CD4-positive, alpha-beta T cell treated with Interleukin-6 for 4 hours (primary cell): ENCODE measurements at places on chromosomes 4 and X.

GRCh38 chrX:12702509-12703091 is 88.6 kb upstream of the PRPS2 start:
- no peak for DNase-seq

- no peak for DNase-seq
Observed at GRCh38 chrX:121455890-121456289, 408.5 kb downstream of the GLUD2 start.

DNA sequence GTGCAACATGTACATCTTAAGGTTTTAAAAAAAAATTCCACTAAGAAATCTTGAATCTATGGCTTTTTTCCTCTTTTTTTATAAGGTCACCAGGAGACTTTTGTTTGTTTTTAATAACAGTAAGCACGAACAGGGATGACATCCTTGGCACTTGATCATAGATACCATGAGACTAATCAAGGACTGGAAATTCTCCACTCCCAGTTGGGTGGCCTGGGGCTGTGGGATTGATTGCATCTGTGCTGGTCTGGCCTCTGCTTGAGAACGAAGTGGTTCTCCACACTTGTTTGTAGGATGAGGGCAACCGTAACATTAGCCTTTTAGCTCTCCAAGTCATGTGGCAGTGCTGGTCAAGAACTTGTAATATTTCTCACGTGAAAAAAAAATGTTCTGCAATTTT is 35.4 kb downstream of the SNX25 start:
- DNase-seq = no peak

GRCh38 chr4:174217273-174218126 is 66.0 kb downstream of the FBXO8 start:
- DNase-seq = peak; percentile 14

DNA sequence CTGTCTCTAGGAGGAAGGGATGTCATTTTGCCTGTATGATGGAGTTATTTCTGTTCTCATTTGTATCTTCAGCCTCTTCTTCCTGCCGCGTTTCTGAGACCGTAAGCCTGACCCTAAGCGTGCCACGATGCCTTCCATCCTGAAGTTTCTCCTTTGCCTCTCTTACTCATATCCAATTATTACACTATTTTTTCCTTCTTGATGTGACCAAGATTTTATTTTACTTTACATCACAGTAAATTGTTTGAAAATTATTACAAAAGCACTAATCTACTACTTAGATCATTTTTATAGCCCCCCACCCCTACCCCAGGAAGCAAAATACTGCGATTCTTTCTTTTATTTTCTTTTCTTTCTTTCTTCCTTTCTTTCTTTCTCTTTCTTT is 95.0 kb downstream of the RAPGEF2 start:
- DNase-seq = no peak

DNA sequence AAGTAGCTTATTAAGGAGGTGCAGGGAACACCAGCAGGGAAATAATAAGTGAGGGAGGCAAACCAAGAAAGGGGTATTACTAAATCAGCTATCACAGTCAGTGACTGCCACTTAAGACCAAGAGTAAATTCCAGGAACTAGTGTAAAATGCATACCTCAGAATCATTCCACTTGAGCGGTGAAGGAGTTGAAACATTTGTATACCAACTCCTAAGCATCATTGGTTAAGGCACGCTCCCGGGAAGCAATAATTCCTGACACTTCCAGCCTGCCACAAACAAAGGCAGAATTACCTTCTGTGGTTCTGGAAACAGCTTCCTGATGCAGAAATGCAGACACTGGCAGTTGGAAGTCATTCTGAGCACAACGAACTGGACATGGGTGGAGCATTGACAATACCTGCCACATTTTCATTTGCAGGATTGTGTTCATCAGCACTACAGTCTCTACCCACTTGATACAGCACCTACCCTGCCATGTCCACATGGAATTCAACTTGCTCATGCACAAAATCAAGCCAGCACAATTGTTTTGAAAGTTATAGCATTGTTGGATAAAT is 82.1 kb downstream of the PPP1R2C start:
- DNase-seq = no peak

DNA sequence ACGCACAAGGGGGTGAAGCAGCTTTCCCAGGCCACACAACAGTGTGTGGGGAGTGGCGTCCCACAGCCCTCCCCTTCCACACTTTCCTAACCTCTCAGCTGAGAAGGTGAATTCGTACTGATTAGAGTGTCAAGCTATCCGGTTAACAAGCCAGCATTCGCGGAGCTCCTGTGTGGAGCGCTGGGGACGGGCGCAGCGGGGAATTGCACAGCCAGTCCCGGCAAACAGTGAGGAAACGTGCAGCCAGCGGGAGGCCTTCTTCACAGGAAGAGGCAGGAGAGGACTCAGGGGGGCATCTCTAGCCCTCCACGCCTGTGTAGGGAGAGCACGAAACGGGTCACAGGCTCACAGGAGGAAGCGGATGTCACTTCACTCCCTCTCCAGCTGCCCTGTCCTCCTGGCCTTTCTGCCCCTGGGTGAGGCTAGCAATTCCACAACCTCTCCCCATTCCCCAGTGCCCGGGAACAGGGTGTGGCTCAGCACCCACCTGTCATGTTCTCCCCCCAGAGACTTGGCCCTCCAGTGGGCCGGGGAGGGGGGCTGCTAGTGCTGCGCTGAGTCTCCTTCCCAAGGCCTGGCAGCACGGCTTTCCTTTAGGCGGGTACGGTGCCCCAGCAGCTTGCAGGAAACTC is 117.3 kb downstream of the CPZ start:
- no peak for DNase-seq

GRCh38 chr4:90174621-90175023 is 47.4 kb downstream of the CCSER1 start:
- DNase-seq = no peak
